ENCODE measurements at places on chromosomes 12 and 14.

DNA sequence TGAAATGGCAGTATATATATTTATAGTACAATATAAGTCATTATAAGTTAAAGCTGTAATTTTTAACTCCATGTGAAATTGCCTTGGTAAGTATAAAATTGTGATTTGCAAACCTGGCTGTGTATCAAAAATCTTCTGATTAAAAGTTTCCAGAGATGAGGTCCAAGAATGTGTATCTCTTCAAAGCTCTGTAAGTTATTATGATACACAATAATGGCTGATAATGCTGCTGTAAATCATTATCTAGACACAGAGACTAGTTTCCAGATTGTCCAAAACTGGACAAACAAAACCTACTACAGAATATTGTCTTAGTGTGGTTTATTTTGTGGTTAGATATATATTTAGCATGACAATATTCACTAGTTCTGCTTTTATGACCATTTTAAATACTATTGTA lies 514.8 kb downstream of the SLC6A15 start:
- no peak overlapping the region for H3K4me3 ChIP-seq
- no peaks in the 10 kb centered on the region for H3K27me3 ChIP-seq
- no peak for DNase-seq
- H3K27ac ChIP-seq: no peak overlapping the region
- H3K36me3 ChIP-seq: no peaks in the 10 kb centered on the region

GRCh38 chr12:83574142-83574541 lies 887.4 kb downstream of the TMTC2 start:
- no peaks in the 10 kb centered on the region for H3K36me3 ChIP-seq
- no peak overlapping the region for H3K27ac ChIP-seq
- H3K4me3 ChIP-seq: no peak overlapping the region
- H3K4me1 ChIP-seq: no peaks in the 10 kb centered on the region

DNA sequence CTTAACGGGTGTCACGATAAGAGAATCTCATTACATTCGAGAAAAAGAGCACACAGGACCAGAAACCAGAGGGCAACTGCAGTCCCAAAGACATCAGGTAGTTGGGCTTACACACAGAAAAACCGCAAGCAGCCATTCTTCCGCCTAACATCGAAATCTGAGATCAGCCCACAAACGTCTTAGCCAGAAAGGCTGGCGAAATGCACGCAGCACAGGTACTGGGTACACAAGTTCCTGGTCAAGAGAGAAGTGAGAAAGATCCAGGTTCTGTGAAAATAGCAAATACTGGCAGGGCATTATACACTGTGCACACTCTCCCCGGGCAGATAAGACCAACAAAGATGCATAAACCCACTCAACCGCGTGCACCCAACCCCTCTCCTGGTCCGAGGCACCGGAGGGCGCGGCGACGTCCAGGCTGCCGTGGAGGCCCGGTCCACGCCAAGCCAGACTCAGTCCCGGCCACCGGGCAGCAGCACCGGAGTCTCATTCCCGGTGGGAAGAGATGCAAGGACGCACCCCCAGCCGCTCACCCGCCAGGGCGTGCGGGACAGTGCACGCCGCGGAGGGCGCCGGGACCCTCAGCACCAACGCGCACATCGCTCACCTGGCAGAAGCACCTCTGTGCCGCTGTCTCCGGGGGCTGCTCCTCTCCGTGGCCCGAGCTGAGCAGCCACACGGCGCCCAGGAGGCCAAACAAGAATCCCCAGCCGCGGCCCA lies 437 bp downstream of the ERO1A start:
- no peaks in the 10 kb centered on the region for H3K27me3 ChIP-seq
- H3K4me3 ChIP-seq: peak overlapping the region; percentile 86
- peak overlapping the region; percentile 54 for H3K27ac ChIP-seq
- DNase-seq: no peak
- no peaks in the 10 kb centered on the region for H3K4me1 ChIP-seq

GRCh38 chr12:96176575-96176974 lies 17.6 kb upstream of the ELK3 start:
- H3K4me1 ChIP-seq: no peaks in the 10 kb centered on the region
- no peaks in the 10 kb centered on the region for H3K36me3 ChIP-seq
- no peak overlapping the region for H3K27ac ChIP-seq
- no peak overlapping the region for H3K4me3 ChIP-seq

DNA sequence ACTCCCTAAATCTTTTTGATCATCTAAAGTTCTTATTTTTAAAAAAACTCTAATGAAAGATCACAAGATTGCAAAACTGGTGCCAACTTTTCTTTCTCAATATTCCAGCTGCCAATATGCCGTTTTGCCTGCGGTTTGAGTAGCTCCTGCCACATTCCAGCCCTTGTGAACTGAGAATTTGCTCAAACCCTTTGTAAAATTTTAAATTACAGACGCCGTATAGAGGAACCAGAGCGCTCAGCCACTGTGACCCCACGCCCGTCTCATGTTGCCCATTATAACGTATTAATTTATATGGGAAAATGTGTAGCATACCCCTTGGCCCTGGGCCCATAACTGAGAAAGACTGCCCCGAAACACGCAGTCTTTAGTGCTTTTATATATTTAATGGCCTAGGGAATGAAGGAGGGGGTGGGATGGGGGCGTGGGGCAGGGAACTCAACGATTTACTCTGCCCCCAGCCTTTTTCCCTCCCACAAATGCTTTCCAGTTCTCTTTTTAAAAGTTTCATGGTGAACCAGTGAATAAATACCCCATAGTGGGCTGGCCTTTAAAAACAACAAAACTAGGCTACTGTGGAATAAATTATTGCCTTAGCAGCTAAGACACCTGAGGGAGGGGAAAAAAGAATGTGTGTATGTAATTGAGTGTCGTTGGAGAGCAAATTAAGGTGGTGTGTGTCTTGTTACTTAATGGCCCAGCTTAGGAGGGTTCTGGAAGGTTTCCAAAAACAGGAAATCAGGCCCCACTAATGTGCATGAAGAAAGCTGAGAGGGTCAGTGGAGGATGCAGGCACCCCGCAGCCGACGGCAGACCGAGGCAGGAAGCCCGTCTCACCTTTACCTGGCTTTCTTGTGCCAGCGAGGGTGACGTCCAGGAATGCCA lies 45.7 kb upstream of the RFLNA start:
- H3K36me3 ChIP-seq: no peaks in the 10 kb centered on the region
- H3K27ac ChIP-seq: no peak overlapping the region
- no peaks in the 10 kb centered on the region for H3K4me1 ChIP-seq
- DNase-seq: no peak
- H3K4me3 ChIP-seq: no peak overlapping the region
- H3K27me3 ChIP-seq: no peaks in the 10 kb centered on the region

DNA sequence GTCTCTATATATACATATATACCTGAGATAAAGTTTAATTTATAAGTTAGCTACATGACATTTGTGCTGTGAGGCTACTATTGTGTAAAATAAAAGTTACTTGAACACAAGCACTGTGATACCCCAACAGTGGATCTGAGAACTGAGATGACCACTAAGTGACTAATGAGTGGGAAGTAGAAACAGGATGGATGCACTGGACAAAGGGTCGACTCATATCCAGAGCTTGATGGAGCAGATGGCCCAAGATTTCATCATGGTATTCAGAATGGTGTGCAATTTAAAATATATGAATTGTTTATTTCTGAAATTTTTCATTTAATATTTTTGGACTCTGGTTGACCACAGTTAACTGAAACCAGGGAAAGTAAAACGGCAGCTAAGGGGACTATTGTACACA lies 908.6 kb upstream of the MDGA2 start:
- H3K27ac ChIP-seq: no peak overlapping the region
- DNase-seq: no peak
- no peaks in the 10 kb centered on the region for H3K4me1 ChIP-seq
- no peaks in the 10 kb centered on the region for H3K36me3 ChIP-seq
- H3K27me3 ChIP-seq: no peaks in the 10 kb centered on the region

DNA sequence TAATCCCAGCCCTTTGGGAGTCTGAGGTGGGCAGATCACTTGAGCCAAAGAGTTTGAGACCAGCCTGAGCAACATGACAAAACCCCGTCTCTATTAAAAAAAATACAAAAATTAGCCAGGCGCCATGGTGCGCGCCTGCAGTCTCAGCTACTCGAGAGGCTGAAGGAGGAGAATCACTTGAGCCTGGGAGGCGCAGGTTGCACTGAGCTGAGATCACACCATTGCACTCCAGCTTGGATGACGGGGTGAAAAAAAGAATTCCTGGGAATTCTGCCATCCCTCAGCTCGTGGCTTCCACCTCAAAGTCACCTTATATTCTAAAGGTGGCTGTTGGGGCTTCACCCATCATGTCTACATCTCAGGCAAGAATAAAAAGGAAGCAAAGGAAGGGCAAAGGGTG lies 12.9 kb downstream of the BCL2L14 start:
- H3K4me3 ChIP-seq: no peak overlapping the region
- DNase-seq: no peak
- peaks cover 13% of the 10 kb centered on the region for H3K4me1 ChIP-seq
- H3K36me3 ChIP-seq: no peaks in the 10 kb centered on the region
- no peaks in the 10 kb centered on the region for H3K27me3 ChIP-seq

GRCh38 chr12:104197264-104197663 lies 18.3 kb upstream of the TXNRD1 start:
- H3K4me3 ChIP-seq: no peak overlapping the region
- no peaks in the 10 kb centered on the region for H3K4me1 ChIP-seq
- no peak for DNase-seq
- no peaks in the 10 kb centered on the region for H3K36me3 ChIP-seq
- no peak overlapping the region for H3K27ac ChIP-seq

DNA sequence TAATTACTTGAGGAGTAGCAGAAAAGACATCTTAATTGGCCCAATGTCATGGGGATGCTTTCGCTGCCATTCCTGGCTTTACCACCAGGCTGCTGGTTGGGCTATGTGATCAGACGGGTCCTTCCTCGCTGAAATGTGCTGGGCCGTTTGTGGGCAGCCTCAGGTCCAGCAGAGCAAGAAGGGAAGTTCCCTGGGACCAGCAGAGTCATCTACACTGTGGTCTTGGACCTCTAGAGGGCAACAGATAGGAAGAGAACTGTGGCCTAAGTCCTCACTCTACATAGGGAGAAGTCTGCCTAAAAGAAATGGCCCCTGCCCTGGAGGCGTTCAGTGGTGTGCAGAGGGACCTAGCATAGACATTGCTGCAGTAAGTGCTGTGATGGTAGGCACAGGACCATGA lies 10.9 kb downstream of the EVL start:
- H3K4me1 ChIP-seq: peaks cover 7% of the 10 kb centered on the region
- H3K27ac ChIP-seq: no peak overlapping the region

DNA sequence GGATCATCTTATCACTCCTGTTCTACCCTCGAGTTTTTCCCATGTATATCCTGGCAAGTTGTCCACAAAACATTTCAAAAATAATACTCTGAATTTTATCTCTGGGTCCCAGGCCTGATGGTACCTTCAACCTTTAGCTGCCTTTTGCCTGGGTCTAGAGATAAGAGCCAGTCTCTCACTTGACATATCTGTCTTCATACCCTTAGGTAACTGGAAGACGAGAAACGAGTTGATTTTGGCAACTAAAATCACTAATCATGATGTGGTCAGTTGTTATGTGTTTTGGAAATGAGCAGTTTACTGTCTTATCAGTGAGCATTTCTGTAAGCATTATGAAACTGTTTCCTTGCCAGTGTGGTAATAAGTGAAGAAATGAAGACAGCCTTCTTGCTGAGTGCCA lies 6.3 kb downstream of the RNF10 start:
- H3K4me3 ChIP-seq: no peak overlapping the region
- H3K4me1 ChIP-seq: peaks cover 5% of the 10 kb centered on the region
- H3K27ac ChIP-seq: no peak overlapping the region
- no peak for DNase-seq
- H3K36me3 ChIP-seq: no peaks in the 10 kb centered on the region
- no peaks in the 10 kb centered on the region for H3K27me3 ChIP-seq

GRCh38 chr14:90179809-90180779 lies 76.3 kb upstream of the PSMC1 start:
- no peak overlapping the region for H3K27ac ChIP-seq
- no peaks in the 10 kb centered on the region for H3K27me3 ChIP-seq
- DNase-seq: no peak
- no peak overlapping the region for H3K4me3 ChIP-seq
- H3K36me3 ChIP-seq: no peaks in the 10 kb centered on the region
- H3K4me1 ChIP-seq: no peaks in the 10 kb centered on the region

GRCh38 chr14:58299401-58300330 lies 1.3 kb downstream of the ARID4A start:
- no peak for DNase-seq
- peaks cover 21% of the 10 kb centered on the region for H3K36me3 ChIP-seq
- 0 out of 2 replicates have a peak overlapping the region, but pooled peaks have one; percentile 29 for H3K27ac ChIP-seq
- no peaks in the 10 kb centered on the region for H3K4me1 ChIP-seq
- H3K4me3 ChIP-seq: peak overlapping the region; percentile 94

GRCh38 chr12:112861284-112861683 lies 45.5 kb upstream of the OAS1 start:
- no peak for DNase-seq
- no peaks in the 10 kb centered on the region for H3K4me1 ChIP-seq
- H3K27ac ChIP-seq: no peak overlapping the region
- no peak overlapping the region for H3K4me3 ChIP-seq
- H3K27me3 ChIP-seq: no peaks in the 10 kb centered on the region

DNA sequence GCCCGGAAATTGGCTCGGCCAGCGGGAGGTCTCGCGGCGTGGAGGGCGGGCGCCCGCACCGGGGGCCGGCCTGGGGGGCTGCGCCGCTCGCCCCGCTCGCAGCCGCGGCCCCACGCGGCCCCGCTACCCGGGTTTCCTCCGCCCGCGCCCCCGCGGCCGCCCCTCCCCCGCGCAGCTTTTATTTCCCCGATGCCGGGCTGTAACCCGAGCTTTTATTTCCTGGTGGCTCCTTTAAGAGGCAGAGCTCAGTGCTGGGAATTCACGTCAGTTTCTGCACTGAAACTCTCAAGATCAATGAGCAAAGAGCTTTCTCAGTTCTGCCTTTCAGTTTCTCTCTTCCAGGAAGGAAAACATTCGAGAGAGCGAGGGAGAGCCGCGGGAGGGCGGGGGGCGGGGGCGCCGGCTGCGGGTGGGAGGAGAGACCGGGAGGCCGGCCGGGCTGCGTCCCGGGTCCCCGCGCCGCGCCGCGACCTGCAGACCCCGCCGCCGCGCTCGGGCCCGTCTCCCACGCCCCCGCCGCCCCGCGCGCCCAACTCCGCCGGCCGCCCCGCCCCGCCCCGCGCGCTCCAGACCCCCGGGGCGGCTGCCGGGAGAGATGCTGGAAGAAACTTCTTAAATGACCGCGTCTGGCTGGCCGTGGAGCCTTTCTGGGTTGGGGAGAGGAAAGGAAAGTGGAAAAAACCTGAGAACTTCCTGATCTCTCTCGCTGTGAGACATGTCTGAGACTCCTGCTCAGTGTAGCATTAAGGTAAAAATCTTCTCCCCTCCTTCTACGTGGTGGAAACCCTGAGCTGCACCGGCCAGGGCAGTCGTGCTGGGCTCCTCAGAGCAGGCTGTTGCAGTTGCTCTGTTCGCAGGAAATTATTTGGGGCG lies at the start of gene ETV6:
Gene ETV6 (plus strand): TSS at position 262 of the 873 bp plus-strand sequence. CDS start 454 bp downstream, at position 716.
- H3K27me3 ChIP-seq: no peaks in the 10 kb centered on the region
- peak; percentile 65 for DNase-seq
- peak within 1 kb of the TSS; percentile 46 for H3K27ac ChIP-seq
- H3K4me1 ChIP-seq: peaks cover 18% of the 10 kb centered on the region
- H3K36me3 ChIP-seq: no peaks in the 10 kb centered on the region
- peak within 1 kb of the TSS; percentile 76 for H3K4me3 ChIP-seq

- H3K36me3 ChIP-seq: no peaks in the 10 kb centered on the region
- 0 out of 2 replicates have a peak, but pooled peaks cover 1% of the 10 kb centered on the region for H3K4me1 ChIP-seq
- no peaks in the 10 kb centered on the region for H3K27me3 ChIP-seq
- no peak overlapping the region for H3K27ac ChIP-seq
Observed at GRCh38 chr14:52073251-52073650, 4.4 kb upstream of the NID2 start.

Data from H1 (cell line).